ENCODE measurements at places on chromosomes 7 and 10.

DNA sequence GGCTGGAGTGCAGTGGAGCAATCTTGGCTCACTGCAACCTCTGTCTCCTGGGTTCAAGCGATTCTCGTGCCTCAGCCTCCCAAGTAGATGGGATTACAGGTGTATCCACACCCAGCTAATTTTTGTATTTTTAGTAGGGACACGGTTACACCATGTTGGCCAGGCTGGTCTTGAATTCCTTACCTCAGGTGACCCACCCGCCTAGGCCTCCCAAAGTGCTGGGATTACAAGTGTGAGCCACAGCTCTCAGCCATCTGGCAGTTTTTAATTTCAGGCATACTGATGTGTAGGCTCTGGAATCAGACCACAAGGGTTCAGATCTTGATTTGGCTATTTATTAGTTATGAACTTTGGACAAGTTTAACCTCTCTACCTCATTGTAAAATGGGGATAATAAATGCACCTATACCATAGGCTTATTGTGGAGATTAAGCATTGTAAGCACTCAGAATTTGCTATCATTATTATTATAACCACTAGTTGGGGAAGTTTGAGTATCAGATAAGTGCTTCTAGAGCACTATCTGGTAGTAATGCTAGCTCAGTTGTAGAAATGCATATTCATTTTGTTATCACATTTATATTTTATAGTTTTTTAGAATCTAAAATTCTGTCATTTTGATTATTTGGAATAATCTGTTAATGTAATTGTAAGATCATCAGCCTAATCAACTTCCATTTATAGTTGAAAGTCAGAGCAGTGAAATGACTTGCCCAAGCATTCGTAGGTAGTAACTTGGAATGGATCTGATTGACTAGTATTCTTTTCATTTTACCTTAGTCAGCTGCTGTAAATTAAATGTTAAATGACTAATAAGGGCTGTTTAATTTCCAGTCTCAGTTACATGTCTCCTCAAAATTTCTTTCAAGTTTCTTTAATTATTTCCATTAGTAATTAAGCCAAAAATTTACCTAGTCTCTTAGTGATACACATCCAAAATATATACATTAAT is 22.5 kb downstream of the KMT2E start:
- DNase-seq, result no peak

GRCh38 chr10:102815790-102816549 is 21.2 kb downstream of the CYP17A1 start:
- DNase-seq, result peak; percentile 80

DNA sequence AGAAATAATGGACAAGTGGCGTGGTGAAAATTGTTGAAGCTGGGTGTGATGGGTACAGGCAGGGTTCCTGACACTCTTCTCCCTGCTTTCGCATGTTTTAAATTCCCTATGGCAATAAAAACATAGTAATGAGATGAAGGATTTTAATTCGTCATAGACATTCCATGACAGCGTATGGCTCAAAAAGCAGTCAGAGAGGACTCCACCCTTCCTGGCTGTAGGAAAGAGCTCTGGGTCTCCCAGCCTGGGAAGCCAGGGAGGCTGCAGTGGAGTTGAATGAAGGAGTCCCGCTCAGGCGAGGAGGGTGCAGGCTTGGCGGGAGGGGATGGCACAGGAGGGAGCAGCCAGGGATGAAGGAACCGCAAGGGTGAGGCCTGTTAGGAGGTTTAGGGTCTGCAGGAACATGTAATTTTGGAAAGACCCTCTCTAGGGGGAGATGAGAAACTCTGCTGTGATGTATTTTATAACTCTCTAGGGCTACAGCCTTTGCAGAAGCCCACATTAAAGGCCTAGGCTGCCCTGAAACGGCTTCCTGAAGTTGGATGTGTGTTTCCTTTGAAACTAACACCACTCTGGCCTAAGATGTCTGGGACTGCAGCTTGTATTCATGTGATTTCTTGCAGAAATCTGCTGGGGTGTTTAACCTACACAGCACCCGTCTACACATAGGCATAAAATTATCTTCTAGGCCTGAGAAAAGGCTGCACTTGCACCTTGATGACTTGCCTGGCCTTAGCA is 7.6 kb upstream of the LARP4B start:
- DNase-seq, result no peak

DNA sequence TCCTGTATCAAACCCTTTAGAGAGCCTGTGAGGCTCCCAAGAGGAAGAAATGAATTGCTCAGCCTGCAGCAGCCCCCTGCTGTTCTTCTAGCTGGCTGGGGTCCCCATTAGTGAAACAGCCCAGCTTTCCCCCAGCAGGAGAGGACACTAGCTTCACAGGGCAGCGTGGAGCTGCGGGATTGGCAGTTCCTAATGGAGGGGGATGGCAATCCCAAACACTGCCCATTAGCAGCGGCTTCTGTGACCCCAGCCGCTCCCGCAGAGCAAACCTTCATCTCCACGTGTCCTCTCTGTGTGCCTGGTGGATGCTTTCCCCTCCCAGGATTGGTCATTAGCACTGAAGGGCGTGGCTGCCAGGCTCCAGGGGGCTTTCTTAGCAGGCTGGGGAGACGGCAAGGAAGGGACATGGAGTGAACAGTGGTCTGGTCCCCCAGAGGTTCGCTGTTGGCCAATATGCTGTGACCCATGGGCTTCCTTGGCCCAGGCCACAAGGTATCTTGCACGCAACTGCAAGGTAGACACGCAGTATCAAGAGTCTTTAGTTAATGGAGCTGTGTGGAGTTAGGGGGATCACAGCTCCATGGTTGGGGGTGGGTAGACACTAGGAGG is 322.5 kb upstream of the ZMIZ1 start:
- DNase-seq, result no peak

DNA sequence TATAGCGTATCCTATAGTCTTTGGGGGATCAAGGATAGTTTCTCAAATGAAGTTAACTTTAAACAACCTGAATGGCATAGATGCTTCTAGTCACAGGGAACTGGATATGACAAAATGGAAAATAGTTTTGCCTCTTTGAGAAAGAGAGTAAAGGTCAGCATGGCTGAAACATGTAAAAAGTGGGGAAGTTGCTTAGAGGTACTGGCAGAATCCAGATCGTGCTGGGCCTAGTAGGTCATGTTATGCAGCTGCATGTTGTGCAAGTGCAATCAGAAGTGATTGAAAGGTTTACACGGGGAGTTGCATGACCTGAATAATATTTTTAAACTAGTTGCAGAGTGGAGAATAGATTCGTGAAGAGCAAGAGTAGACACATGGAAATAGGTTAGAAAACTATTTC is 201.1 kb upstream of the HDAC9 start:
- no peak for DNase-seq

- DNase-seq, result no peak
Measured at GRCh38 chr10:89032141-89032891, 41.7 kb downstream of the FAS start.

- DNase-seq, result peak; percentile 41
Measured at GRCh38 chr10:3293581-3294431, 121.2 kb upstream of the PITRM1 start.

- no peak for DNase-seq
Measured at GRCh38 chr7:119256001-119256400, 1017.0 kb upstream of the KCND2 start.

GRCh38 chr10:131885391-131886165 is 15.2 kb upstream of the PPP2R2D start:
- DNase-seq, result peak; percentile 77

GRCh38 chr10:5385224-5385623 is 19.4 kb downstream of the TUBAL3 start:
- DNase-seq, result no peak

GRCh38 chr10:133364645-133365431 is 7.0 kb upstream of the FUOM start:
- DNase-seq, result no peak

DNA sequence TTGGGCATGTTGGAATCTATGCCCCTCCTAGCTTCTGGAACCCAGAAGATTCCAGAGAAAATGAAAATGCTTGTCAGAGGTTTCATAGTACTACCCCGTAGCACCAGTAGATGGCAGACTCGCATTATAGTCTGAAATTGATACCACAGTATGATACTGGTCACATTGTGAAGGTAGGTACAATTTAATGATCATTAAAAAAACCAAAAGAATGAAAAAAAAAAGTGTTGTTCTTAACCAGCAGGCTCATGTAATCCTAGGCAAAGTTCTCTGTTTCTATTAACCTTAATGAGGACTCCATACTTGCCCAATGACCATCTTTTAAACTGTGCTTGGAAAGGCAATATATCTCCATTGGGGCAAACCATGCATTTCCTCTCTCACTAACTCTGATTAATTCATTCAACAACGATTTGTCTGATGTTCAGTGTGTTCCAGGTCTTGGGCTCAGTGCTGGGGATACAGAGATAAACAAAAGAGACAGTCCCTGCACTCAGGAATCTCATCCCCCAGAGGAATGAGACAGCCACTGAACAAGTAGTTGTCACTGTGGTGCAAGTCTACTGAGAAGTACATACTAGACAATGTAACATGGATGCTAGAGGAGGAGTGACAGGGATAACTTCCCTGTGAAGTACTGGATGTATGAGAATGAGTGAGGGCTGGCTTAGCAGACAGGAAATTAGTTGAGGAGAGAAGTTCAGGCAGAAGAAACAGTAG is 223.5 kb upstream of the PHYHIPL start:
- DNase-seq, result no peak

GRCh38 chr7:24419511-24419910 is 135.5 kb downstream of the NPY start:
- DNase-seq, result no peak

Data from upper lobe of left lung (tissue), 6 donors.